ENCODE measurements at places on chromosomes 12 and 14.

- DNase-seq, result no peak
Measured at GRCh38 chr12:79557690-79558315, 133.0 kb downstream of the PAWR start.

- DNase-seq, result no peak
Measured at GRCh38 chr12:22938323-22938722, 313.4 kb downstream of the ETNK1 start.

GRCh38 chr12:124963211-124963610, 25.7 kb downstream of the DHX37 start:
- no peak for DNase-seq

DNA sequence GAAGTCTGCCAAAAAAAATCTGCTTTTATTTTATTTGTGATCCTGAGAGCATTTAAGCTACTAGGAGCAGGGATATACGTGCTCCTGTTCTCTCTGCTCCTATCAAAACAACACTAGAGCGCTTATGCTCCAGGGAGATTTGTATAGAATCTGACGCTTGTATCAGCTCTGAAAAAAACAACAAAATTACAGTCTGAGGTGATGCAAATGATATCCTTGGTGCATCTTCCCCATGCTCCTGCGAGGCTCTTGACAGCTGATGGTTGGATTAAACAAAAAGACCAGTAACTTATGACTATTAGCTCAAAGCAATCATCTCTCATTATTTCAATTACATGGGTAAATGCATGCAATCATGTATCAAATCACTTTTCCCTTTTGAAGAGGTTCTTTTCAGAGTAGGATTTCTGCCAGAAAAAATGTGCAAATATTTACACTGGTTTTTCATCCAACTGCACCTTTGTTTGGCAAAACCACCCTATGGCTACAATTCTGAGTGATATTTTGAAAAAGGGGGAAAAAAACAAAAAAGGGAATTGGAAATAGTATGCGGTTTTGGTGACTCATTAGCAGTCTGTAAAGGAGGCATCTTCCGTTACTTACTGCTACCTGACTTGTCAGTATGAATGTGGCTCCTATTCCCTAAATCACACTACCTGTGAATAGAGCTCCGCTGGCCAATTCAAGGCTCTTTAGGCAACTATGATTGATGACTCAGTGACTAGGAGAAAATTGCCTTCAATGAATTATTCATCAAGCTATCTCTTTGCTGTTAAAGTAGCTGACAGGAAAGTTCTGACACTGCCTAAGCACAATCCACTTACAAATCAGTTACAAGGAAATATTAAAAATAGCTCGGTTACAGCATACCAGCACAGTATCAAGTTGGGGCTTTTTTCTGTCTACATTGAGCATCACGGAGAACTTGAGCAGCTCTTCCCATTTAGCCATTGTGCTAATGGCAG, 450.0 kb downstream of the FOXG1 start:
- DNase-seq, result no peak

DNA sequence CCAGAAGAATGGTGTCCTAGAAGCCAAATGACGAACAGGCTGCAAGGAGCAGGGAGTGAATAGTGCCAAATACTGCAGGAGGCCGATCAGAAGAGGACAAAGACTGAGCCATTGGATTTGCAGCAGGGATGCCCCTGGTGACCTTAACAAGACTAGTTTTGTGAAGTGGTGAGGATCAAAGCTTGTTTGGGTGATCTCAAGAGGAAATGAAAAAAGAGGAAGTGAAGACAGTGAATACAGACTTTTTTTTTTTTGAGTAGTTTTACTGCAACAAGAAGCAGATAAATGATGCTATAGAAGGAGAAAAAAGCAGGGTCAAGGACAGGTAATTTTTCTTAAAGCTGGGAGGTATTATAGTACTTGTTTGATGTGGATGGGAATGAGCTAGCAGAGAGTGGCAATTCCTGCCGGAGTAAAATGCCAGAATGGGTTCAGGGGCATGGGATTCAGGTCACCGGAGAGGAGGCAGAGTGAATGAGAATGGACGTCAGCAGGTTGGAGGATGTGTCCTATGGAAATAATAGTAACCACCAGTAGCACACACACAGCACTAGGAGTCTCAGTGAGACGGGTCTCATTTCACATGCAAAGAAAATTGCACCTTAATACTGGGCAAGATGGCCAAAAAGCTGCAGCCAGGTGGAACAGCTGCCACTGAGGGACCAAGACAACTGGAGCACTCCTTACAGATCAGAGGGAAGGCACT, 345.8 kb upstream of the CCDC196 start:
- DNase-seq, result no peak
